Testis (tissue), 5 donors: ENCODE measurements at places on chromosomes 5 and 9. TPM values are rescaled to one million over a fixed set of nuclear protein-coding genes. Genes with fewer than 3 reads are reported as not detected.

The PCDHA1 gene
- 1.7 TPM for total RNA-seq

The ARL14EPL gene
- not detected for total RNA-seq

The C5orf15 gene
- total RNA-seq, result 65.1 TPM

The FAM81B gene
- 27.1 TPM for total RNA-seq
